ENCODE measurements at places on chromosomes 12 and 14.

GRCh38 chr12:46679754-46680153 lies 146.0 kb downstream of the SLC38A4 start:
- DNase-seq: no peak

DNA sequence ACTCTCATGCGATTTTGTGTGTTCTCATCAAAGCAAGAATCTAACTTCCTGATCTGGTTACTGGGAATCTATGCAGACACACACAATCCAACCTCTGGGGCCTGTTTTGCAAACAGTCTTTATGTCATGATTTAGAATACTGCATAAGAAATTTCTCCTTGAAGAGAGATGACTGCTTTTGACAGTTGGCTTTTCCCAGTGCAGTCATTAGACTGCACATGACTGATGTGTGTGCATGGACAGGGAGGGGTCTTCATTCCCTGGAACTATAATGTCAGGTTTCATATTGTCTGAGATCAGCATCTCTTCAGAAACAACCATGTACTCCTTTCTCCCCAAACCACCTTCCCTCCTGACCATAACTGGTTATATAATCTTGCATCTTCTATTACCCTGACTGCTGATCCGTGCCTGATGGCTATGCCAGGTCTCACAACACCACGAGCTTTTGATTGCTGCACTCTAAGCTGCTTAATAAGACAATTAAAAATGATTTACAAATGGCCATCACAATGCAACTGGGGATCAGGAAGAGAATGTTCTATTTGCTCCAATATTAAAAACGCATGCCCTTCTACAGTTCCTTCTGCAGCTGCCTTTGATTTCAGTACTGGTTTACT lies 995.4 kb downstream of the NRXN3 start:
- DNase-seq: no peak

DNA sequence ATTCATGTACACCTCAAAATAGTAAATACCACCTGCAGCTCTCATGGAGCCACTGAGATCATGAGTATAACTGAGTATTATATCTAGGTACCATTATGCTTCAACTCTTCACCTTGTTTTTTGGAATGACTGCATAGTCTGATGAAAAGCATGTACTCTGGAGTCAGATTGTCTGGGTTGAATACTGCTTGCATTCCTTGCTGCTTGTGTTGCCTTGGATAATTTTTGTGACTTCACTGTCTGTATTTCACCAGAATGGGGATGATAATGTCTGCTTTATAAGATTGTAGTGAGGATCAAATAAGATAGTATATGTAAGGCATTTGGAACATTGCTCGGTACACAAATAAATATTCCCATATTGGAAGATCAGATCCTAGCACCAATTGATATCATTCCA lies 54.2 kb downstream of the SUSD6 start:
- DNase-seq: no peak

DNA sequence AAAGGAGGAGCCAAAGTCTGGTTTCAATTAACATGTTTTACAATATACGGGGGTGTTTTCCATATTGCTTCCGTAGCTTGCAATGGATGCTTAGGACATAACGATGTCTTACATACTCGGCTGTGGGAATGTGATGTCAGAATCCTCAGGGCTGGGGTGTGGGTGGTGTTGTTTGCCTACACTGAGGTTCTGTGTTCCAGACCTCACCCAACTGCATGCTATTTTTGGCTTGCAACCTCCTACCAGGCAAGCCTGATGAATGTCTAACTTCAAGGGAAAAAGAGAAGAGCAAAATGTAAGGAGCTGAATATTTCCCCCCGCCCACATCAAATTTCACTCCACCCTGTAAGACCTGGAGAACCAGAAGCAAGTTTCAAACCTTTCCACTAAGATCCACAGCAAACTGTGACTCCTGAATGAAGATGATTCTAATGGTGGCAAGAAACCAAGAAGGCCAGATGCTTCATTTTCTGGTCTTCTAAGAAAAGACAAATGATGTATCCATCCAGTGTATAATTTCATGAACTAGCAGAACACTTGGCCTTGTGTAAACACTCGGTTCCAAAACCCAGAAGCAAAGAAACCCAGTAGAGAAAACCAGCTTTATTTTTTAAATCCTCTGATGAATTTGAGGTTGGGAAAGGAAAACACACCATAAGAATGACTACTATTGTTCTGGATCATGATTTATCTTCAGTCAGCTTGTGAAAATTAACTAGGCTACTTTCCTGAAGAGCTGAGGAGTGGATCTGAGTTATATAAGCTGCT lies 227.9 kb downstream of the DACT1 start:
- DNase-seq: no peak

GRCh38 chr12:105078712-105079570 lies 5.3 kb downstream of the ALDH1L2 start:
- DNase-seq: no peak

DNA sequence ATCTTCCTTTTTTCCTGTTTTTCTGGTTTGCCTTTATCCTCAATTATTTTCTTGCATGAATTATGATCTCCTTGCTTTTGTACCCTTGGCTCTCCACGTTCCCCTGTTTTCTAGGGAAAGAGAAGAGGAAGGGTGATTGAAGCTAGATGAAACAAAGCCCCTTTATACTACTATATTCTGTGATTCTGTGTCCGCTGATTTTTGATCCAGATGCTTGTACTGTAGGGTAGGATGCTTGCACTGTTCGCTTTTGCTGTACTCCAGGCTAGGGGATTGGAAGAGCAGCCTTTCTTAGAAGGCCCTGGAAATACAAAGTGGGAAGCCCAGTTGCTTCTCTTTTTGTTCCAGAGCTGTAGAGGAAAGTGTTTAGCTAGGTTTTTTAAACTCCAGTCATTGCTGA lies 35.1 kb upstream of the KLHDC2 start:
- no peak for DNase-seq

All from NCI-H1417 (cell line).